Activated naive CD8-positive, alpha-beta T cell treated with anti-CD3 and anti-CD28 coated beads, Interleukin-2, amount 10 ng/mL, durations not matched to agents 7 days and 5 days (primary cell): ENCODE measurements at places on chromosomes 12 and 14.

- no peak for DNase-seq
Measured at GRCh38 chr14:33675415-33676130, 275.3 kb downstream of the EGLN3 start.

DNA sequence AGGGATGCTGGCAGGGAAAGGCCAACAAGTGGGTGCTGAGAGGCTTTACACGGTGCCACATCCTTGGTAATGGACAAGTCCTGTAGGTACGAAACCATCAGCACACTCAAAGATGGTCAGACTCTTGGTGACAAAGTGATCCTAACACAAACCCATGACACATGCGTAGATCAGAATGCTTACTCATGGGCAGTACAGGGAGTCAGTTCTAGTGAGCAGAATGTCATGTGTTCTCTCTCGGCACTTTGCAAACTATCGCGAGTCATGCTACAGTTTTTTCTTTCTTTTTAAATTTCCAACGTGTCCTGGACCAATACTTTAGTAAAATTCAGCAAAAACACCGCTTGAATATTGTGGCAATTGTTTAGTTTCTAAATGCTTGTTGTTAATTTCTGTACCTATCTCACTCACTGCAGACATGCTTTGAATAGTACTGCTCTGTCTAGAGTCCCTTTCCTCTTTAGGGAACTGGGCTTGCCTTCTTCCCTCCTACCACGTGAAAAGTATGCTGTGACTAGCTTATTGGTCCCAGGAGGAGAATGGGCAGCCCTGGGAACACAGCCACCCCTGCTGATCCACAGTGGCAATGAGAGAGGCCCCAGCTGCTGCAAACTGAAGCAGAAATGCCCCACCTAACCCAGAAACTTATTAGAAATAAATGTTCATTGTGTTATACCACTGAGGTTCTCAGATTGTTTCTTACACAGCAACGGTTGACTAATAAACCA, 62.4 kb downstream of the UBR7 start:
- no peak for DNase-seq

DNA sequence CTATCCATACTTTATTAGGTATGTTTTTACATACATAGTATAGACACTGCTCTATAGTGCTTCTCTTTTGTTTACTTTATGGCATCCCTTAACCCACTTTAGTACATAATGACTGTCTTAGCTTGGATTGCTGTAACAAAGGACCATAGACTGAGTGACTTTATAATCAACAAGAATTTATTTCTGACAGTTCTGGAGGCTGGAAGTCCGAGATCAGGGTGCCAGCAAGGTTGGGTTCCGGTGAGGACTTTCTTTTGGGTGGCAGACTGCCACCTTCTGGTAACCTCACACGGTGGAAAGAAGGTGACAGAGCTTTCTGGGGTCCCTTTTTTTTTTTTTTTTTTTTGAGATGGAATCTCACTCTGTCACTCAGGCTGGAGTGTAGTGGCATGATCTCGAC, 48.6 kb upstream of the PPM1H start:
- no peak for DNase-seq

- DNase-seq, result no peak
Measured at GRCh38 chr12:8519171-8519570, 5.9 kb downstream of the CLEC4D start.

DNA sequence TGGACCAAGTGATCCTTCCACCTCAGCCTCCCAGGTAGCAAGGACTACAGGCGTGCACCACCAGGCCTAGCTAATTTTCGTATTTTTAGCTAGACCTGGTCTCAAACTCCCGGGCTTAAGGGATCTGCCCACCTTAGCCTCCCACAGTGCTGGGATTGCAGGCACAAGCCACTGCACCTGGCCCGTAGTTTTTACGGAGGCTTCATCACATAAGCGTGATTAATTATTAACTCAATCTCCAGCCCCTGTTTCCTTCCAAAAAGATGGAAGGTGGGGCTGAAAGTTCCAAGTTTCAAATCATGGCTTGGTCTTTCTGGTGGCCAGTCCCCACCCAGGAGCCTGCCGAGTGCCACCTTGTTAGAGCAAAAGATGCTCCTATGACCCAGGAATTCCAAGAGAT, 22.5 kb upstream of the HIF1A start:
- DNase-seq, result no peak
